ENCODE measurements at places on chromosomes 16 and 17. TPM values are rescaled to one million over a fixed set of nuclear protein-coding genes. Genes with fewer than 3 reads are reported as not detected.
A peak's percentile ranks its signal among the peaks of the same experiment; 100 is the strongest.

The SLC52A1 gene
- not detected for total RNA-seq

DNA sequence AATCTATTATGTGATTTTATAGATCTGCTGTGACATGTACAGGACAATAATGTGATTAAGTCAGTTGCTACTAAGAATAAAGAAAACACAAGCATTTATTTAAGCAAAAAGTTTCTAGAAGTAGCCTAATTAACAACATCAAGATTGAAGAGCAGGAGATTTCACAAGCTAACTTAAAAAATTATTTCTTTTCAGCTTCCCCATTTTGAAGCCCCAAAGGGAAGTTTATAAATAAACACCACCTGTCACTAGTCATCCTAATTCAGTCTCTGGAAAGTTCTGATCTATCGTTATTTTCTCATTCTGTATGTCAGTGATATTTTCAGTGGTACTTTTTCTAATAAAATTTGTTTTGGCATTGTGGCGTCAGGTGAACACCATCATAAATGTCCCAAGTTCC, 8.3 kb downstream of the CAPNS2 start:
- H3K27me3 ChIP-seq: no peaks in the 10 kb centered on the region
- H3K4me3 ChIP-seq: no peak overlapping the region
- peaks cover 6% of the 10 kb centered on the region for H3K36me3 ChIP-seq
- H3K4me1 ChIP-seq: peaks cover 6% of the 10 kb centered on the region

The TRPV3 gene
- total RNA-seq: 1.0 TPM

DNA sequence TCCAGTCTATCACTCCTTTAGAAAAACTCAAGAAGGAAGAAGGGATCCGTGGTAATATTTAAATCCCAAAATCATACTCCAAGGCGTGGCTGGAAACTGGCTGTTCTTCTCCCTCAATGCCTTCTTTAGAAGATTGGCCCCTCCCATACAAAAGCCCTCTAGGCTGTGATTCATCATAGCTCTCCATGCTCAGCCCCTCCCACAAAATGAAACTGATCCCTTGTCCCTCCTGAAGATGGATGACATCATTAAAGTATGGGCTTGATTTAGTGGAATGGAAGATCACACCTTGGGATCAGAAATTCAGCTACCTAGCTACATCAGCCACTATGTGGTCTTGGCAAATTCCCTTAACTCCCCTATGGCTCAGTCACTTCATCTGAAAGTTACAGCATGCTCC, 4.1 kb downstream of the GRIN2A start:
- no peaks in the 10 kb centered on the region for H3K36me3 ChIP-seq
- H3K27me3 ChIP-seq: peaks cover 6% of the 10 kb centered on the region
- DNase-seq: no peak
- peaks cover 26% of the 10 kb centered on the region for H3K4me1 ChIP-seq

- H3K4me1 ChIP-seq: no peaks in the 10 kb centered on the region
- no peak for DNase-seq
- H3K27me3 ChIP-seq: no peaks in the 10 kb centered on the region
- H3K27ac ChIP-seq: no peak overlapping the region
- H3K4me3 ChIP-seq: no peak overlapping the region
Observed at GRCh38 chr16:51953286-51953985, 593.5 kb downstream of the TOX3 start.

The CDH15 gene
- not detected for total RNA-seq

DNA sequence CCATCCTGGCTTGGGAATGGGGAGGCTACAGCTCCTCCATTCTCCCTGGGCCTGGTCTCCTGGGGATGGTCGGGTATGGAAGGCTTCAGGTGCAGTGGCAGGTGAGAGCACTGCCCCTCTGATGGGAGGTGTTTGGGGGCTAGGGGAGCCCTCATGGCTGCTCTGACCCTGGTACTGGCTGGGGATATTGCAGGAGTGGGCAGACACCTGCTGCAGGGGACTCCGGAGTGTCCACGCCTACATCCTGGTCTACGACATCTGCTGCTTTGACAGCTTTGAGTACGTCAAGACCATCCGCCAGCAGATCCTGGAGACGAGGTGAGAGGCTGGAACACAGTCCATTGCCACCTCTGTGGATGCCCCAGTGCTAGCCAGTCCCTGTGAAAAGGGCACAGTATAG, 8.8 kb downstream of the RASL10B start:
- no peak overlapping the region for H3K4me3 ChIP-seq
- no peaks in the 10 kb centered on the region for H3K36me3 ChIP-seq
- H3K4me1 ChIP-seq: peaks cover 9% of the 10 kb centered on the region
- peaks cover 6% of the 10 kb centered on the region for H3K27me3 ChIP-seq
- no peak for DNase-seq

The OR1A2 gene
- not detected for total RNA-seq

- no peaks in the 10 kb centered on the region for H3K4me1 ChIP-seq
- H3K36me3 ChIP-seq: no peaks in the 10 kb centered on the region
- no peaks in the 10 kb centered on the region for H3K27me3 ChIP-seq
Observed at GRCh38 chr16:17211797-17212196, 259.0 kb downstream of the XYLT1 start.

- no peaks in the 10 kb centered on the region for H3K4me1 ChIP-seq
- DNase-seq: no peak
- H3K36me3 ChIP-seq: no peaks in the 10 kb centered on the region
Observed at GRCh38 chr16:85731179-85731578, 19.7 kb downstream of the C16orf74 start.

GRCh38 chr17:50272711-50273653, 1.3 kb upstream of the TMEM92 start:
- peak; percentile 14 for DNase-seq
- no peaks in the 10 kb centered on the region for H3K4me1 ChIP-seq
- no peak overlapping the region for H3K27ac ChIP-seq
- no peak overlapping the region for H3K4me3 ChIP-seq
- H3K36me3 ChIP-seq: no peaks in the 10 kb centered on the region
- peaks cover 6% of the 10 kb centered on the region for H3K27me3 ChIP-seq

GRCh38 chr17:72338847-72339790, 218.3 kb downstream of the SOX9 start:
- no peaks in the 10 kb centered on the region for H3K36me3 ChIP-seq
- peak; percentile 9 for DNase-seq
- no peaks in the 10 kb centered on the region for H3K27me3 ChIP-seq
- peaks cover 28% of the 10 kb centered on the region for H3K4me1 ChIP-seq
- H3K27ac ChIP-seq: no peak overlapping the region
- no peak overlapping the region for H3K4me3 ChIP-seq

DNA sequence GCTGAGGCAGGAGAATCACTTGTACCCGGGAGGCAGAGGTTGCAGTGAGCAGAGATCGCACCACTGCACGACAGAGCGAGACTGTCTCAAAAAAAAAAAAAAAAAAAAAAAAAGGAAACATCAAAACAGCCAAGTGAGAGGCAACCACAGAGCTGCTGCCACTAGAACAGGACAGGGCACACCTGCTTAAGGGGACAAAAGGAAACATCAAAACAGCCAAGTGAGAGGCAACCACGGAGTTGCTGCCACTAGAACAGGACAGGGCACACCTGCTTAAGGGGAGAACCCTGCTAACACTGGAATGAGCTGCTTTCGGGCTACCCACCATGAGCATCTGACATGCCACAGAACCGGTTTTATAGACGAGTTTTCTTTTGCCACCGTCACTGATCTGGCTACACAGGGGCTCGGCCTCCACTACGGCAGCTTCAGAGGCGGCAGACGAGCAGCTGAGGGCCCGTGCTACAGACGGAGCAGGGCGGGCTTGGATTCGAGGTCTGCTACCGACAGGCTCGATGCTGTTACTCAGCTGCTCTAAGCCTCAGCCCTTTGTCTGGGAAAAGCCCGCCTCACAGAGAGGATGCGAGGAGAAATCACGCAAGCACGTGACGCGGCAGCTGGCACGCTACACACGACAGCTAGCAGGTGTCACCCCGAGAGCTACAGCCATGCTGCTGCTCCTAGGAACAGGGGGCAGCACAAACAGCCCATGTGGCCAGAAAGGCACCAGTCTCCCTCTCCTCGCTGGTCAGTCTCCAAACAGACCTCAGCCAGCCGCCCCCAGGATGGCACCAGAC, 2.0 kb downstream of the P4HB start:
- no peak overlapping the region for H3K4me3 ChIP-seq
- H3K36me3 ChIP-seq: peaks cover 37% of the 10 kb centered on the region
- H3K27me3 ChIP-seq: no peaks in the 10 kb centered on the region
- H3K27ac ChIP-seq: no peak overlapping the region

The SLC2A4 gene
- total RNA-seq: 4.8 TPM

GRCh38 chr17:41264599-41264998, 579 bp upstream of the KRTAP9-6 start:
- H3K36me3 ChIP-seq: no peaks in the 10 kb centered on the region
- DNase-seq: no peak
- H3K4me1 ChIP-seq: no peaks in the 10 kb centered on the region
- no peak overlapping the region for H3K4me3 ChIP-seq
- H3K27me3 ChIP-seq: no peaks in the 10 kb centered on the region

DNA sequence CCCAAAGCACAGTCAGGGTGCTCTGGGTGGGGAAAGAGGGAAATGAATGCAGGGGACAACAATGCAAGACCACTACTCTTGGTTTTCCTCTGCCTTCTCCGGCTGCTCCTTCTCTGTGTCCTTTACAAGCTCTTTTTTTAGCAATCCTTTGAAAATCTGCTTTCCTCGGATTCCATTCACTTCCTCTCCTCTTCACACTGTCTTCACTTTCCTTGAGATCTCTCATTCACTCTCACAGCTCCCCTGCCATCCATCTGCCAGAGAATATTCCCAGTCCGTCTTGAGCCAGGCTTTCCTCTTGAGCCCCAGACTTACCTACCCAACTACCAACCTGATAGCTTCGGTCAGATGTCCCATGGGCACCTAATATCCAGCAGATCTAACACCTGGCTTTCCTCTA, 11.0 kb upstream of the SPOP start:
- H3K27me3 ChIP-seq: no peaks in the 10 kb centered on the region
- no peak overlapping the region for H3K27ac ChIP-seq
- H3K4me3 ChIP-seq: no peak overlapping the region
- no peak for DNase-seq
- peaks cover 10% of the 10 kb centered on the region for H3K4me1 ChIP-seq

DNA sequence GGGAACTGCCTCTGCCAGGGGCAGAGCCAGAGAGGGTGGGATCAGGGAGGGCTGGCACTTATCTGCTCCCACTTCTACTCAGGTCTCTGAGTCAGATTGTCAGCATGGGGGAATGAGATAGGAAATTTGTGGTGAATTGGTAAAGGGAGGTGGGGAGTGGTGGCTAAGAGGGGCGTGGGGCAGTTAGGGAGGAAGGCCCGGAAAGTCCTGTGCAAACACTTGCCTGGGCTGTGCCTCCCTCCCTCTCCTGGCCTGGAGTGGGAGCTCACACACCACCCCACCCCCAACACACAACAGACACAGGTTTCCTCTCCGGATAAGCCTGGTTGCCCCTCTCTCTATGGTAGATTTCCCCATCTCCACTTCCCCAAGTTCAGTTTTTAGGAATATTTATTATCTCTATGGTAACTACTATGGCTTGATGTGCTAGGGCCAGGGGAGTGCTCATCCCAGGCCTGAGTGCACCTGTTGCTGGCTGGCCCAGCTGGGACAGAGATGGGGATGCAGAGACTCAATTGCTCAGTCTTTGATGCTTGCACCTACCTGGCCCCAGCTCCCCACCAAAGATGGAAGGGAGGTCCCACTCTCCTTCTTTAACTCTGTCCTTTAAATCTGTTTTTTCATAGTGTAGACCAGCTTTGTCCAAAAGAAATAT, 2.7 kb downstream of the SPNS2 start:
- no peak overlapping the region for H3K27ac ChIP-seq
- H3K27me3 ChIP-seq: no peaks in the 10 kb centered on the region
- peaks cover 28% of the 10 kb centered on the region for H3K4me1 ChIP-seq
- no peaks in the 10 kb centered on the region for H3K36me3 ChIP-seq
- H3K4me3 ChIP-seq: no peak overlapping the region

- no peak overlapping the region for H3K27ac ChIP-seq
- DNase-seq: no peak
- H3K27me3 ChIP-seq: no peaks in the 10 kb centered on the region
- no peak overlapping the region for H3K4me3 ChIP-seq
Observed at GRCh38 chr17:62899361-62899760, 66.7 kb upstream of the TANC2 start.

The BMERB1 gene
- 23.7 TPM for total RNA-seq

GRCh38 chr16:1347286-1347855, 4.3 kb downstream of the TSR3 start:
- H3K4me1 ChIP-seq: peaks cover 12% of the 10 kb centered on the region
- H3K27ac ChIP-seq: no peak overlapping the region
- no peak for DNase-seq
- H3K4me3 ChIP-seq: no peak overlapping the region
- H3K36me3 ChIP-seq: peaks cover 12% of the 10 kb centered on the region

DNA sequence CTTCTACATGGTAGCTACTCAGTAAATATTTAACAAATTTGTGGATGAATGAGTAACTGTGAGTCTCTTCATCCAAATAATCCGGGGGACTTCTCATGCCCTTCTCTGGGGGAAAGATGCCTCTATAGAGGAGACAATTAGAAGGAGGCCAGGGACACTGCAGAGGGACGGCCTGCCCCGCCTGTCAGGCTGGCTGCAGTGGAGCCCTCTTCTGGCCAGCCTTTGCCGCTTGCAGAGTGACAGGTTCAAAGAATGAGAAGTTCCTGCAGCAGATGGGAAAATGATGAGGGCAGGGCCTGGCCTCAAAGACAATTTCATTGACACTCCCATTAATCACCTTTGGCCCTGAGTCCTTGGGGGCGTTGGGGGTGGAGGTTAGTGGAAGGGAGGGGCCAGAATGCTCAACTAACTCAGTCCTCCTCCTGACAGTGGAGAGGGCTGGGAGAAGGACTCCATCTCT, 339.0 kb downstream of the MAF start:
- no peak overlapping the region for H3K27ac ChIP-seq
- H3K4me1 ChIP-seq: no peaks in the 10 kb centered on the region
- H3K36me3 ChIP-seq: no peaks in the 10 kb centered on the region
- DNase-seq: peak; percentile 42

The RUNDC3A gene
- total RNA-seq: 1.5 TPM

GRCh38 chr17:4310354-4311060, 46.7 kb upstream of the ANKFY1 start:
- H3K27ac ChIP-seq: no peak overlapping the region
- no peak for DNase-seq
- H3K36me3 ChIP-seq: no peaks in the 10 kb centered on the region
- H3K27me3 ChIP-seq: no peaks in the 10 kb centered on the region

The GRN gene
- 292 TPM for total RNA-seq

DNA sequence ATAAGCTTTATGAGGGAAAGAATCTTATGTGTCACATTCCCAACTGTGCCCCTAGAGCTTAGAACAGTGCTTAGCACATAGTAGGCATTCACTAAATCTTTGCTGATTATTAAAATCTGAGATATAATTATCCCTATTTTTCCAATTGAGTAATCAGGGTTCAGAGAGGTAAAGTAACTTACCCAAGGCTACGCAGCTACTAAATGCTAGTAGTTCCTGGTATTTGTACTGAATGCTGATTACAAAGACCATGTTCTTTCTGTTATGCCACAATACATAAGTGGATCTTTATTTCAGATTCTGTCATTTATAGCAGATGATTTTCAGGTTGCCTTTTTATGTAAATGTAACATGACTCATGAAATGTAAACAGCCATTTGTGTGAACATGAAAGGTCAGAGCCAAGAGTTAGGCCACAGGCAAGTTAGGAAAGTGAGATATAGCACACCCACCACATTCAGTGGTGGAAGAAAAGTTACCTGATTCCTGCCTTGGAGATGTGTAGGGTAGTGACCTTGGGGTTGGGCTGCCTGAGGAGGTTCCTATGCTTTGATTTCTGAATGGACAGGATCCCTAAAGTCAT, 77.2 kb downstream of the FTO start:
- H3K27ac ChIP-seq: no peak overlapping the region
- H3K4me3 ChIP-seq: no peak overlapping the region
- no peak for DNase-seq
- H3K36me3 ChIP-seq: no peaks in the 10 kb centered on the region
- no peaks in the 10 kb centered on the region for H3K27me3 ChIP-seq
- peaks cover 46% of the 10 kb centered on the region for H3K4me1 ChIP-seq

- no peak for DNase-seq
- H3K4me3 ChIP-seq: no peak overlapping the region
- no peak overlapping the region for H3K27ac ChIP-seq
- H3K4me1 ChIP-seq: no peaks in the 10 kb centered on the region
- no peaks in the 10 kb centered on the region for H3K36me3 ChIP-seq
- no peaks in the 10 kb centered on the region for H3K27me3 ChIP-seq
Observed at GRCh38 chr17:80611816-80612215, 67.2 kb downstream of the RPTOR start.
